T follicular helper cell (primary cell): ENCODE measurements at places on chromosomes 5 and 9.

GRCh38 chr5:102759289-102759688 is 4.2 kb downstream of the PAM start:
- DNase-seq, result no peak

DNA sequence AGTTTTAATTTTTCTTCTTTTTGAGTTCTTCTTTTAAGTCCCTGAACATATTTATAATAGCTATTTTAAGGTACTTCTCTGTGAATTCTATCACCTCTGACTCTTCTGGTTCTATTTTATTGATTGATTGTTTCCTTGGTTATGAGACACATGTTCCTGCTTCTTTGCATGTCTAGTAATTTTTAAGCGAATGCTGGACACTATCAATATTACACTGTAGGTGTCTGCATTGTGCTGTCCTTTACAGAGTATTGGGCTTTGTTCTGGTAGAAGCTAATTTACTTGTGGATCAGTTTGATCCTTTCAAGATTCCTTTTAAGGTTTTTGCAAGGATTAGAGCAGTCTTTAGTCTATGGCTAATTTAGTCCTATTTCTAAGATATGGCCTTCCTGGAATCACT is 195.7 kb downstream of the GAPVD1 start:
- DNase-seq, result no peak

GRCh38 chr5:142248853-142249462 is 75.9 kb downstream of the SPRY4 start:
- DNase-seq, result no peak

DNA sequence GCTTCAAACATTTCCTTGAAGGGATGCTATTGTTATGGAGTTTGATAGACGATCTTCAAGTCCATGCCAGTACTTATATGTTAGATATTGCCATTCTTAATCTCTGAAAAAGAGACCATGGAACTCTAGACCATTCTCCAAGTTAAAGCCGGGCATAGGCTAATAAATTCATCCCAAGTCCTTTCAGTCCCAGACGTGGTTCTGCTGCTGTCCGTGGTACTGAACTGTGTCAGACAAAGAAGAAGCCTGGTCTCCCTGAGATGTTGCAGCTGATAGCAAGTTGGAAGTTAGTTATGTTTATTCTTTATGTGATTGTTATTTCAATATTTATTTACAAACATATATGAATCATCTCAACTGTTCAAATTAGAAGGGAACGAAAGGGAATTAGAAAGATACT is 158.7 kb downstream of the NMUR2 start:
- no peak for DNase-seq

DNA sequence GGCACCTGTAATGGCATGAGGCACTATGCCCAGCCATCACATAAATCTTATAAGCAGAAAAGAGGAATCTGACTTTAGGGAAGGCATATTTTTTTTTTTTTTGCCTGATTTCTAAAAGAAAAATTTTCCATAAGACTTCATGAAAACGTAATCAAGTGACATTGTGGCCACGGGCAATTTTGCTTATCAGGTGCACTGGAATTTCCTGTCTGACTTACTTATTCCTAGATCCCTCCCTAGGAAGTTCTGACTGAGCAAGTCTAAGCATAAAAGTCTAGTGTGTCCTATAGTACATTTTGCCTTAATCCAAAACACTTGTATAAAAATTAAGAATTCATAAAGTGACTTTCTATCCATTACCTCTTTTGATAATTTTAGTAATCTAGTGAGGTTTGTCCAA is 12.5 kb downstream of the C5orf46 start:
- DNase-seq, result no peak
